ENCODE measurements at places on chromosomes 3 and 15.

DNA sequence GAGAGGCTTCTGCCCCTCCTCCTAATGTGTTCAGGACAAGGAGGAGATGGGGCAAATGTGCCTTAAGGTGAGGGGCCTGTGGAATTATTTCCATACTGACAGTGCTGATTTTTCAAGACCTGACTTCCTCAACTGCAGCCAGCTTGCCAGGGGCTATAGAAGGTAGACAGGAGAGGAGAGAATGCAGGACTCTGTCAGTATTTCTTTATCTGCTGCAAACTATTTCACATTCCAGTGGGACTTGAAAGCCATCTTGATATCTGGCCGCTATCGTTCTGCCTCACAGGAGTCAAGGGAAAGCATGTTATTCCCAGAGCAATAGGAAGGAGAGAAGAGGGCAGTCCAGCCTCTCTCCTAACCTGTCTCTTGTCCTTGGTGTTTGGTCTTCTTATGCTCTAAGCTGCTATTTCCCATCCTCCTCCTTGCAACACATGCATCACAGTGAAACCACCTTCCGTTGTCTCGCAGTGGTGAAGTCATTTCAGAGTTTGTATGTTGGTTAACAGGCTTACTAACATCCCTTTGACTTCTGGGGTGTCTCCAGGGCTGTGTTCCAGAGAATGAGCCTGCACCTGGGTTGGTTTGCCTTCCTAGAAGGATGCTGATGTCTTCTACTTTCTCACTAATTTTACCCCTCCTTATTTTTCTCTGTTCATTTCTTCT, 95.1 kb upstream of the MRPS22 start:
- no peak for DNase-seq

DNA sequence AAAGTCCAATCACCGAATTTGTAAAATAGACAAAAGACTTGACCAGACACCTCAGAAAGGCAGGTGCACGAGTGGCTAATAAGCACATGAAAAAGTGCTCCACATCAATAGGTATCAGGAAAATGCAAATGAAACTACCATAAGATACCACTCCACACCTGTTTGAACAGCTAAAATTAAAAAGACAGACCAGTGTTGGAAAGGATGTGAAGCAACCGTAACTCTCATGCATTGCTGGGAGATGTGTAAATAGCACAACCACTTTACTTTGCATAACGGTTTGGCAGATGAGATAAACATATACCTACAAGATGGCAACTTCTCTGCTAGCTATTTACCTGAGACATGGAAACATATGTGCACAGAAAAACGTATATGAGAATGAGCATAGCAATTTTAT, 56.9 kb downstream of the CADPS start:
- DNase-seq = no peak

- DNase-seq = peak; percentile 41
These were observed 3.6 kb upstream of the NMD3 start for GRCh38 chr3:161217496-161217895.

- DNase-seq = no peak
These were observed 1.4 kb downstream of the LCTL start for GRCh38 chr15:66564136-66565041.

- DNase-seq = no peak
These were observed 12.7 kb downstream of the SPSB4 start for GRCh38 chr3:141063831-141064230.

Measured in stromal cell of bone marrow (primary cell).